Fibroblast of skin of scalp (primary cell): ENCODE measurements at places on chromosomes 12 and 14.

GRCh38 chr14:23580948-23581281, 2.3 kb upstream of the JPH4 start:
- DNase-seq = no peak

DNA sequence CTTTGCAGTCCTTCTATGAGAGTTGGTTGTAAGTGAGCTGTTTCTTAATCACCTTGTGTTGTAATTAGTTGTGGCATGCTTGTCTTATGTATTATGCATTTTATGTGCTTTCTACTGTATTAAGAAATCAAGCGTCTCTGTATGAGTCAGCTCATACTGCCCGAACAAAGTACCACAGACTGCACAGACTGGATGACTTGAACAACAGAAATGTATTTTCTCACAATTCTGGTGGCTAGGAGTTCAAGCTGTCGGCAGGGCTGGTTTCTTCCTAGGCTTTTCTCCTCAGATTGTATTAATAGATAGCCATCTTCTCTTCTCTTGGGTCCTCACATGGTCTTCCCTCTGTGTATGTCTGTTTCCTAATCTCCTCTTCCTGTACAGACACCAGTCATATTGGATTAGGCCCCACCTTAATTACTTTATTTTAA, 77.7 kb downstream of the FLRT2 start:
- peak; percentile 71 for DNase-seq

DNA sequence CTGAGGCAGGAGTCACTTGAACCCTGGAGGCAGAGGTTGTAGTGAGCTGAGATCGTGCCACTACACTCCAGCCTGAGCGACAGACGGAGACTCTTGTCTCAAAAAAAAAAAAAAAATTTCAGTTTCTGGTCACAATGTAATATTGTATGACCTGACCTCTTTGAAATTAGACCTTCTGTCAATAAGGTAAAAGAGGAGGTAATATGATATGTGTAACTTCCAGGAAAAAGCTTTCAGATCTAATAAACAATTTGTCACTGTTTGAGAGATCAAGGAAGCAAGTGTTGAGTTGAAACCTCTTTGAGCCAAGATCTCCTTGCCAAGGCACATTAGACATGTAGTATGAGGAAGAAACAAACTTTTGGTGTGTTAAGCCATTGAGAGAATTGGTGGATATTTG, 101.7 kb upstream of the ATF7IP start:
- no peak for DNase-seq

DNA sequence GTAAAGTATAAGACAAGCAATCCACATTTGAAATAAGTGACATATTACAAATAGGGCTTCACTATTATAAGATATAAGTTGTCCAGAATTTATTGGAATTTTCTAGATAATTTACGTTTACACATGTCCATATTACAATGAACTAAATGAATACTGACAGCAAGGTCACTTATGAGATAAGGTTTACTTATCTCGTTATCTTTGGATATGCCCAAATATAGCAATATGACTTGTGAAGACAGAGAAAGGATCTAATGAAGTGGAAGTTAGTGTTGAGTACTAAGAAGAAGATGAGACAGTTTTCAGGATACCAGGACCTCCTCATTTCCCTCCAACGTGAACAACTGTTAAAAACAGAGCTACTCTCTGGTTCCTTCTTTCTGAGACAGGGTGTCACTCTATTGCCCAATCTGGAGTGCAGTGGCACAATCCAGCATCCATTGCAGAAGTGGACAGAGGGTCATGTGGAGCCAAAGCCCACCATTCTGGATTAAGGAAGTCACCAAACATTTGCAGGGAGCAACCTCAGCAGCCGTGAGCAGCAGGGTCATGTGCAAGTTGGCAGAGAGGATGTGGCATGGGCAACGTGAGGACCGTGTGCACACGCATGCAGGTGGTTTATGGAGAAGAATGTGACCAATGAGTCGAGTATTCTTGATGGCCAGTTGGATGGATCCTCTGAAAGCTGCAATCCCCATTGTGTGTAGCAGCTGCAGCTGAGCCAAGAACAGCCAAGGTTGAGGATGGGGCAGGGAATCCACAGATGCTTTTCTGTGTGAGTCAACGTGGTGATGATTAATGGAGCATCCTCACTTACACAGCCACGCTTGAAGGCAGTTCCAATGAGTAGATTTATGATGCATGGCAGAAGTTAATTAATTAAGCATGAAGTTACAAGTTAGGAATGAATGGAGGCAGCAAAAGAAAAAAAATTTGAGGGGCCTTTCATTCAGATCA, 111.0 kb downstream of the BICD1 start:
- DNase-seq = peak; percentile 87

DNA sequence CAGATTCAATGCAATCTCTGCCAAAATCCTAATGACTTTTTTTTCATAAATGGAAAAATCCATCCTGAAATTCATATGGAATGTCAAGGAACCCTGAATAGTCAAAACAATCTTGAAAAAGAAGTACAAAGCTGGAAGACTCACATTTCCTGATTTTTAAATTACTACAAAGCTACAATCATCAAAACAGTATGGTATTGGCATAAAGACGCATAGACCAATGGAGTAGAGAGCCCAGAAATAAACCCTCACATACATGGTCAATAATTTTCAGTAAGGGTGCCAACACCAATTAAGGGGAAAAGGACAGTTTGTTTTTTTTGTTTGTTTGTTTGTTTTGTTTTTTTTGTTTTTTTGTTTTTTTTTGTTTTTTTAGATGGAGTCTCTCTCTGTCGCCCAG, 4.6 kb upstream of the RD3L start:
- no peak for DNase-seq
